ENCODE measurements at places on chromosomes 1 and 21. TPM values are rescaled to one million over a fixed set of nuclear protein-coding genes. Genes with fewer than 3 reads are reported as not detected.

Gene ELAPOR1
- not detected for polyA plus RNA-seq

Gene LCE2B
- not detected for polyA plus RNA-seq

Gene SYPL2
- 3.0 TPM for polyA plus RNA-seq

Gene FOXD2
- polyA plus RNA-seq = 0.17 TPM

Gene TENT5C
- 1.1 TPM for polyA plus RNA-seq

Gene PCP4
- polyA plus RNA-seq = not detected

Gene PRAMEF13
- polyA plus RNA-seq = not detected

Gene LCE3D
- not detected for polyA plus RNA-seq

Gene MARCKSL1
- polyA plus RNA-seq = 16.6 TPM

Gene HUNK
- polyA plus RNA-seq = 0.17 TPM
